Esophagus mucosa (tissue), 1 donor: ENCODE measurements at places on chromosomes 2 and 18.

- ATAC-seq: peak; percentile 95
These were observed 49.5 kb upstream of the TBC1D8 start for GRCh38 chr2:101200676-101201075.

- no peak for ATAC-seq
These were observed 12.9 kb upstream of the DPP4 start for GRCh38 chr2:162086904-162087303.

DNA sequence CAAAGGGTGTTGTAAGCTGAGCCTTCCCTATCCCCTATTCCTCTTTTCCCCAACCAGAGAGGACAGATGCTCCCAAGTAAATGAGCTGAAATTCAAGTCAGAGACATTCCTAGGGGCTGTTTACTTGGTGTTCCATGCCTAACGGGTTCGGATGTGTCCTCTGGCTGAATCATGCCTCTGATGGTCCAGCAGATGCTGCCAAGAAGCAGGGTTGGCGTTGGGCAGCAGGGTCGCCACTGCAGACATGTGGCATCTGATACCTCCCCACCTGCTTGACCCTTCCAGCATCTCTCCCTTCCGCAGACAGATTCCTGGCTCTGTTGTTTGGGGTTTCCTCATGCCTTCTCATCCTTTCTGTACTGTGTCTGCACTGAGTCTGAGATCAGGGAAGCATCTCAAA, 108.3 kb downstream of the HNRNPLL start:
- no peak for ATAC-seq

- no peak for ATAC-seq
These were observed 43.6 kb downstream of the NOL10 start for GRCh38 chr2:10646153-10646552.

DNA sequence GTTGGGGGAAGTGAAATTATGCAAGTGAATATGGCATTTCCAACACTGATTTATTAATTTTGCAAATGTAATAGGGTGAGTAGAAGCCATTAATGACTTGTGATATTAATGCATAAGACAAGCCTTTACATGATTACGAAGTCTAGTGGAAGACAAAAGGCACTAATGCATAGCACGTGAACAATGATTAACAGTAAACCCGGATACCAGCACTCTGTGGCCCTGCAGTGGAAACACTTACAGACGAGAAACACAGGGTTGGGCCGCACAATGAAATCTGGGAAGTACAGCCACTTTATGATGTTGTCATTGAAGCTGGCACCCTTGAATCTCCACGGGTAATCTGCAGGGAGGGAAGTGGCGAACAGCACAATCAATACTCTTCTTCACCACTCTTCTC, 233.4 kb downstream of the NAPG start:
- ATAC-seq: peak; percentile 74

GRCh38 chr18:40133253-40133652, 1821.8 kb upstream of the PIK3C3 start:
- ATAC-seq: no peak

- ATAC-seq: peak; percentile 51
These were observed 85.9 kb upstream of the ACSL3 start for GRCh38 chr2:222774941-222775340.

GRCh38 chr2:61943251-61943650, 37.8 kb downstream of the COMMD1 start:
- no peak for ATAC-seq

- ATAC-seq: no peak
These were observed 135.7 kb downstream of the USP34 start for GRCh38 chr2:61335187-61335586.

DNA sequence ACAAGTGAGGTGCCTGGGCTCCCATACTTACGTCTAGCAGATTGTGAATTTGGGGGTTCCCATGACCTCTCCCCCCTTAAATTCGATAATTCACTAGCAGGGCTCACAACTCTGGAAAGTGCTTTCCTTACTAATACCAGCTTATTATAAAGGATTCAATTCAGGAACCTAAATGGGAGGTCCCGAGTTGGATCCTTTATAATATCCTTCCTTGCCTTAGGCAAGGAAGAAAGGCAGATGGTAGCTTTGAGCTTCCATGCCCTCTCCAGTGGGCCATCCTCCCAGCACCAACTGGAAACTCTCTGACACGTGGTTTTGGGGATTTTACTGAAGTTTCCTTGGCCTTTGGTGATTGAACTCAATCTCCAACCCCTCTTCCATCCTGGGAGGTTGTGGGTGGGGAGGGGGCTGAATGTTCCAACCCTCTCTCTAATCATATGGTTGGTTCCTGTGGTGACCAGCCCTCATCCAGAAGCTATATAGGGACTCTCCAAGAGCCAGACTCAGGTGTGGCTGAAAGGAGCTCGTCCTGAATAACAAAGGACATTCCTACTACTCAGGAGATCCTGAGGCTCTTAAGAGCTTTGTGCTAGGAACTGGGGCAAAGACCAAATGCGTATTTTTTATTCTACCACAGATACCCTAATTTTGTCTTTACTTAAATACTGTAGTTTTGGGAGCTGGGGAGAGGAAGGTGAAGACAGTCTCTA, 62.2 kb downstream of the HAUS1 start:
- no peak for ATAC-seq

DNA sequence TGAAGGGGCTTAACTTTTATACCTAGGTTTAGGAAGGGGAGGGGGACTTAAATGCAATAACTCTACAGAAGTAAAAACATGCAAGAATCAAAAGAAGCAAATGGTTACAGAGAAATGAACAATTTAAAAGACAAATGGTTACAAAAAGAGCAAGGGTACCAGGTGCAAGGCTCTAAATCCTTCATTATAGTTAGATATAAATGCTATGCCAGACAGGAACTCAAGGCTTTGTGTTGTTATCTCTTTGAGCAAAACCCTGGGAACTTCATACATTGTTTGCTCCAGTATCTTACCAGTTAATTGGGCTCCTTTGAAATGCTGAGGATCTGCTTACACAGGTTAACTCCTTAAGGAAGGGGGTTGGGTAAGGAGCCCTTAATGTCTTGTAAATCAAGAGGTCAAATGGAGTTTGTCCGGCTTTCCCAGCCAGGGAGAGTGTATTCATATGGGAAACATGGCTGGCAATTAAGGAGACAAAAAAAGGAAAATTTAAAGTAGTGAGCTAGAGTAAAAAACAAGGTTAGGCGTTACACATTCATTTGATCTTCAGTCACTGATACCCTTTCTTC, 347.5 kb downstream of the CELF4 start:
- ATAC-seq: no peak

- no peak for ATAC-seq
These were observed 153.7 kb upstream of the VRK2 start for GRCh38 chr2:57892920-57893319.

DNA sequence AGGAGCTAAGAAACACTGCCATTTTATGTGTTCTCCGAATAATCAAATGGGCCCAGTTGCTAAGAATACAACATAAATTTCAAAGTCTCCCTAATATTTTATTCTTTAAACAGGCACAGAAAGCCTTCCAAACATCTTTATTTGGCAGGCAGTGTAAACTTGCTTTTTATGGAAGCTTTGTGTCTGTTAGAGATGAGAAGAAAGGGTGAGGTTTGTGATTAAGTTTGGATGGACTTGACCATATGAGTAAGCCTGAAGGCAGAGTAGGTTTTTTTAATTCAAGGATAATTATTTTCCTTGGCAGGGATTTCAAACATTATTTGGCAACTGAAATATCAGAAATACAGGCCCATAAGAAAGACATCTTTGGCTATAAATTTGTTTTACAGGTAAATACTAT, 62.9 kb downstream of the COX7A2L start:
- ATAC-seq: no peak

GRCh38 chr18:34025191-34025801, 199.4 kb downstream of the NOL4 start:
- ATAC-seq: no peak

- peak; percentile 91 for ATAC-seq
These were observed 22.2 kb downstream of the TANC1 start for GRCh38 chr2:158990397-158991214.

DNA sequence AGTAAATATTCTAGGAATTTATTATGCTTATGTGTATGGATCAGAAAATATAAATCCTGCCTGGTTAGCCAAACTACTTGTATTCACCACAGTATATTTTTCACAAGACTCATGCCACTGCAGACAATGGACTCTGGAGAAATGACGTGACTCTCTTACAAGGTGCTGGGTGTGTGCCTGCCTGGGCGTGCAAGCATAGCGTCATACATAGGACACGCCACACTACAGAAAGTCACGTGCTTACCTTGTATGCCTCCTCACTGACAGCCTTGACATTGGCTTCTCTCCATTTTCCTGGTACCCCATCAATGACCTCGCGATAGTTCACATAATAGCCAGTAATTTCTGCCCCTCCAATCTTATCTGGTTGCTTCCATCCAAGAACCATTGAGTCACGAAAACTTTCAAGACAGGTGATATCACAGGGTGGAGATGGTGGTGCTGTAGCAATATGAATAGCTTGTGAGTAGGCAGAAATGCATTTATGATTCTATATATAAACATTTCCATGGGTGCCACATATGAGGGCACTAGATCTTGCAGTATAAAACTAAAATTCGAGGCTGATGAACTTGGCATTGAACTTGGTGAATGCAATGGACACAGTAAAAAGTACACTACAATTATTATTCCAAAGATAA, 93.2 kb downstream of the MYOM1 start:
- ATAC-seq: peak; percentile 97

DNA sequence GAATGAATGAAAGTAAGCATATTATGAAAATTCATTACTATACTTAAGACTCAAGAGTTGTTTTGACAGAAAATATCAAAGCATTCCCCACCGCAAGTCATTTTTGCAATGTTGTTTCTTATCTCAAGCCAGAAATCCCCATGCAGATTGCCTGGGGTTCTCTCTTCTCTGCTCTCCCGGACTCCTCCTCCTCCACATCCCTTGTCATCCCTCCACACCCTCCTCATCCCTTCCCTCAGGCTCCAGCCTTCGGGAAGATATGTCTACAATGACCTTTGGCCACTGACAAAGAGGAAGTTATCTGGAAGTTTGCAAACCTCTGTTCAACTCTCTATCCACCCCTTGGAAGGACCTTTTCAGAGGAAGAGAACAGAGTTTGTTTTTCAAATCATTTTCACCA, 11.9 kb downstream of the TFCP2L1 start:
- ATAC-seq: no peak

- ATAC-seq: no peak
These were observed 1329.8 kb downstream of the DSC3 start for GRCh38 chr18:29712785-29713184.

DNA sequence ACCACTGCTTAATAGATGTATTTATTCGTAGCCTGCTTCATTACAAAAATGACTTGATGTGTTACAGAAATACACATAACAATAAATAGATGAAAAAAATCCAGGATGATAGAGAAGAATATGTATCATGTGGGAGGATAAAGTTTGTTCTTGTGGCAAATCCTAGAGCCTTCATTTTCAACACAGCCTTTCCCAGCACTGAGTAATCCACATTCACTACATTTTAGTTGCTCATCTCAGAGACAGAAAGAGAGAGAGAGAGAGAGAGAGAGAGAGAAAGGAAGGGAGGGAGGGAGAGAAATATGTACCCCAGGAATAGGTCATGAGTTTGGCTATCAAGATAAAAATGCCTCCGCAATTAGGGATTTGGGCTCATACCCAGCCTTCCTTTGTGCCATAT, 144.3 kb downstream of the RBMS1 start:
- no peak for ATAC-seq
